NCI-H1930 (cell line): ENCODE measurements at places on chromosomes 11 and 22.

- no peak for DNase-seq
These were observed 70.3 kb upstream of the BDNF start for GRCh38 chr11:27770576-27770975.

GRCh38 chr22:41350087-41350486, 31.7 kb upstream of the TEF start:
- no peak for DNase-seq

DNA sequence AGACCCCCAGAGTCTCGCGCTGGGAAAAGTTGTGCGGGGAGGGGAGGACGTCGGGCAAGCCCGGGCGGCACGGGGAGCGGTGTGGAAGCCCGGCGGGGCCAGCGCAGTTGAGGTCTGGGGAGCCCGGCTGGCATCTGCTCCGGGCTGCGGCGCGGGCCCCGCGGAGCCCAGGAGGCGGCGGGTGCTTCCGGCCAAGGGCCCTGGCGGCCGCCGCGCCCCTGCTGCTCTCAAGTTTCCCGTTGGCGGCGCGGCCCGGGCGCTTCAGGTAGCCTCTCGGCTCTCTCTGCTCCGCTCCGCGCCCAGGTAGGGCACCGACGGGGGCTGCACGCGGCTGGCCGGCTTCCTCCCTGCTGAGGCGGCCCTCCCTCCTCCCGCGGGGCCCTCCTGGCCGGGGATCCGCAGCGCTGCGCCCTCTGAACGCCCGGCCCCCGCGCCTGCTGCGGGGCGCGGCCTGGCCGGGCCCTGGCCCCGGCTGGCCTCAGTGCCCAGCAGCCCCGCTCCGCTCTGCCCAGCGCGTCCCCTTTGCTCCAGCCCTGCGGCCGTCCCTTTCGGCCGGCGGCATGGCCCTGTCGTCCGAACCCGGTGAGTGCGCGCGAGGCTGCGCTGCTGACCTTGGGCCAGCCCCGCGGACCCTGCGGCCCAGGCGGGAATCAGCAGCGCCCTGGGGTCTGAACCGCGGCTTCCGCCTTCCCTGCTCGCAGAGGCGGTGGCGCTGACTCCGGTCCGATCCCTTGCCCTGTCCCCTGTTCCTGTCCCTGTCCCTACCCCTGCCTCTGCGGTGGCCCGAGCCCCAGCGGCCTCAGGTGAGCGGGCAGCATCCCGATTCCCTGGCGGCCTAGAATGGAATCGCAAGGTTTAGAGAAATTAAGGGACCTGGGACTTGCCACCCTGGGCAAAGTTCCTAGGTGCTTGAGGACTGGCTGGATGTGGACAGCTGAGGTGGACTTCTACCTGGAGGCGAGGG, 4.3 kb upstream of the AMPD3 start:
- peak; percentile 71 for DNase-seq

- no peak for DNase-seq
These were observed 46.4 kb upstream of the FTH1 start for GRCh38 chr11:62013537-62014476.

DNA sequence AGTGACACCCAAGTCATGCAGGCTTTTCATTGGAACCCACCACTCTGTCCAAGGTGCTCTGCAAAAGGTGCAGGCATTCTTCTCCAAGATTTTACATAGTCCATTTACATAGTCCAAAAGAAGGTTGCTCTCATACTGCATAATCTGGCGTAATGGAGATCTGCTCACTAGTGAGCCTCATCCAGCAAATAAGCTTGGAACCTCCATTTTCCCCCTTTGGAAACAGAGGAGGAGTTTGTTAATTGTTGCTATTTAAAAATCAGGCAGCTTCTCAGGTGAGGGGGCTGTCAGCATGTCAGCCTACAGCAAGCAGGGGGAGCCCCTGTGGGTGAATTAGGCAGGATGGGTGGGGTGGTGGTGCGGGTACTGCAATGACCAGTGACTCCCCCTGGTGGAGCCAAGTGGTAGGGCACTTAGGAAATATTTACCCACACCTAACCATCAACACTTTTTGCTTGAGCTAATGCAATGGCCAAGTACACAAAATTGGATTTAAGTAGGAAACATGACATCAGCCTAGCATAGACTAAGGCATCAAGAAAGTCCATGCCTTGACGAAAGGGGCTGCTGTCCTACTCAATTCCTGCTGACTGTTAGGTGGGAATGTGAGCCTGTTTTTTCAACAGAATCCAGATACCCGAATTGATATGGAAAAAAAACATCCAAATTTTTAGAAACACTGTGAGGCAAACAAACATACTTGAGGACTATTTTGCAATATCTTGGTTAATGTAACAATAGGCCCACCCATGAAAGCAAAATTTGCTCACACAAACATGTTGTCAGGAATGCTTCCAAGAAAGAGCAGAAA, 64.5 kb downstream of the AMBRA1 start:
- DNase-seq = peak; percentile 36
